PC-3 (cell line): ENCODE measurements at places on chromosomes 16 and 17. TPM values are rescaled to one million over a fixed set of nuclear protein-coding genes. Genes with fewer than 3 reads are reported as not detected.

DNA sequence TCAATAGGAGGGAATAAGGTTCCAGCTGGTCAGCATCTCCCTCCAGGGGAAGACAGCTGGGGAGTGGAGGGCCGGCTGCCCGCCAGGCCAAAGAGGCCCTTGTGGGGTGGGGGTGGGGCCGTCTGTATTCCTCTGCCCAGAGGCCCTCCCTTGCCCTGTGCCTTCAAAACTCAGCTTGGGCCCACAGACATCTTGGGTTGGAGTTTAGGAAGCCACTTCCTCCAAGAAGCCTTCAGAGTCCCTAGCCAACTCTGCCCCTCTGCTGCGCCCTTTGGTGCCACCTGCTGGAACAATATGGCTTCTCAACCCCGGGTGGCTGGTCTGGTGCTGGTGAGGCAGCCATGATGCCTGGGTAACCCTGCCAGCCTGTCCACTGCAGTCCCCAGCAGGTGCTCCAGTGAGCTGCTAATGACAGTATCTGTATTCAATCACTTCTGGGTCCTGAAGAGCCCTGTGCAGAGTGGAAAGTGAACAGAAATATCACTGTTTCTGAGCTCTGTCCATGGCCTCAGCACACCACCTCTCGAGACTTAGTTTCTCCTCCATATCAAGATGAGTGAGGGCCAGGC is 16.7 kb downstream of the HSD11B2 start:
- no peaks in the 10 kb centered on the region for H3K36me3 ChIP-seq
- no peak overlapping the region for H3K27ac ChIP-seq
- H3K27me3 ChIP-seq = no peaks in the 10 kb centered on the region
- no peaks in the 10 kb centered on the region for H3K4me1 ChIP-seq
- DNase-seq = peak; percentile 46
- no peak overlapping the region for H3K4me3 ChIP-seq

- H3K4me3 ChIP-seq = no peak overlapping the region
- no peaks in the 10 kb centered on the region for H3K4me1 ChIP-seq
- no peak overlapping the region for H3K27ac ChIP-seq
- DNase-seq = no peak
These were observed 23.0 kb upstream of the NAT9 start for GRCh38 chr17:74799097-74799496.

DNA sequence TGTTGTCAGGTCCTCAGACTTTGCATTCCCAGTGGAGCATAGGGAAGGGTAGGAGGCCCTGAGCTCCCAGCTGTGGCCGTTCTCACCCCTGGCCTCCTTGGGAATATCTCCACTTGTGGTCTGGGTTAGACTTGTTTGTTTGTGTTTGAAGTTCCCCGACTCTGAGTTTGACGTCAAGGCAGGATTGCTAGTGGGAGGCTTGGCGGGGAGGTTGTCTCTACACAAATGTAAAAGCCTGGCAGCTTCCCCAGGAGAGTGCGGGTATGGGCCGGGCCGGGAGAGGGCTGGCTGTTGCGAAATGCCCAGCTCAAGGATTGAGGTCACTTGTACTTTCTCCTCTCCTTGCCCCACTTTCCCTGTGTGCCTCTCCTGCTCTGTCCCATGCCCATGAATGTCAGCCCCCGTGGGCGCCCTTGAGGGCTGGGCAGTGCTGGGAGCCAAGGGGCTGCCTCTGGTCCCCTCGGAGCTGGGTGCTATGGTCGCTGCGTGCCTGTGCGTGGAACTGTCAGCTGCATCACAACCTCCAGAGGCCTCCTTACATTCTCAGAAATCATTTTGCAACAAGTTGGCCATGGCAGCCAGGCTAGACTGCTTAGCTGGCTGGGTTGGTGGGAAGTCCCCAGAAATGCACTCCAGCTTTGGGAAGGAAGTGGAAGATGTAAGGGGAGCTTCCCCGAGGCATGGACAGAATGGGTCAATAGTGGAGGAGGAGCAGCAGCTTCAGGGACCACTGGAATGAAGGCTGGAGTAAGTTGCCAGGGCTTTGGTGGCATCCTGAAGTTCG is 84.3 kb downstream of the KSR1 start:
- DNase-seq = peak; percentile 23
- no peaks in the 10 kb centered on the region; the same call in 1 of the 2 replicates for H3K4me1 ChIP-seq
- H3K36me3 ChIP-seq = no peaks in the 10 kb centered on the region
- H3K4me3 ChIP-seq = no peak overlapping the region
- H3K27me3 ChIP-seq = no peaks in the 10 kb centered on the region
- H3K27ac ChIP-seq = 0 out of 2 replicates have a peak overlapping the region, but pooled peaks have one; percentile 16

DNA sequence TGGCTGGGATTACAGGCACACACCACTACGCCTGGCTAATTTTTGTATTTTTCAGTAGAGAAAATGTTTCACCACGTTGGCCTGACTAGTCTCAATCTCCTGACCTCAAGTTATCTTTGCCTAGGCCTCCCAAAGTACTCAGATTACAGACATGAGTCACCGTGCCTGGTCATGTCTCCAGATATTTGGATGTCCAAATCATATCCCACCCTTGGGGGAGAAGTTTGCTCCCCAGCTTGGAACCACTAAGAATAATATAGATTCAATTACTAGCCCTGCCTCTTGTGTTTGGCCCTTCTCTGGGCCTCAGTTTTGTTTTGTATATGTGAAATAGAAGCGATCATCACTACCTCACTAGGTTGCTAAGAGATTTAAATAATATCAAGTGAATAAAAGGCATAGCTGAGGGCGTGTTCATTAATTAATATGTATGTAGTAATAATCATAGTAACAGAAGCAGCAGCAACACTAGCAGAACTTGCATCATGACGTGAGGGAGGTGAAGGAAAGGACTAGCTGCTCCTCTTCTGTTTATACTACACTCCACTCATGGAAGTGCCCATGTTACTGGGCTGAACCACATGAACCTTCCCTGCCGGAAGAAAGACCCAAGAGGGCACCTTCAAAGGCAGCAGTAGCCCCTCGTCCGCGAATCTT is 253.6 kb upstream of the XYLT1 start:
- no peaks in the 10 kb centered on the region for H3K27me3 ChIP-seq
- DNase-seq = no peak
- H3K36me3 ChIP-seq = no peaks in the 10 kb centered on the region
- H3K27ac ChIP-seq = no peak overlapping the region
- no peaks in the 10 kb centered on the region for H3K4me1 ChIP-seq

- H3K27ac ChIP-seq = no peak overlapping the region
- DNase-seq = no peak
- H3K27me3 ChIP-seq = no peaks in the 10 kb centered on the region
These were observed 542.6 kb downstream of the TMEM114 start for GRCh38 chr16:8047736-8048135.

DNA sequence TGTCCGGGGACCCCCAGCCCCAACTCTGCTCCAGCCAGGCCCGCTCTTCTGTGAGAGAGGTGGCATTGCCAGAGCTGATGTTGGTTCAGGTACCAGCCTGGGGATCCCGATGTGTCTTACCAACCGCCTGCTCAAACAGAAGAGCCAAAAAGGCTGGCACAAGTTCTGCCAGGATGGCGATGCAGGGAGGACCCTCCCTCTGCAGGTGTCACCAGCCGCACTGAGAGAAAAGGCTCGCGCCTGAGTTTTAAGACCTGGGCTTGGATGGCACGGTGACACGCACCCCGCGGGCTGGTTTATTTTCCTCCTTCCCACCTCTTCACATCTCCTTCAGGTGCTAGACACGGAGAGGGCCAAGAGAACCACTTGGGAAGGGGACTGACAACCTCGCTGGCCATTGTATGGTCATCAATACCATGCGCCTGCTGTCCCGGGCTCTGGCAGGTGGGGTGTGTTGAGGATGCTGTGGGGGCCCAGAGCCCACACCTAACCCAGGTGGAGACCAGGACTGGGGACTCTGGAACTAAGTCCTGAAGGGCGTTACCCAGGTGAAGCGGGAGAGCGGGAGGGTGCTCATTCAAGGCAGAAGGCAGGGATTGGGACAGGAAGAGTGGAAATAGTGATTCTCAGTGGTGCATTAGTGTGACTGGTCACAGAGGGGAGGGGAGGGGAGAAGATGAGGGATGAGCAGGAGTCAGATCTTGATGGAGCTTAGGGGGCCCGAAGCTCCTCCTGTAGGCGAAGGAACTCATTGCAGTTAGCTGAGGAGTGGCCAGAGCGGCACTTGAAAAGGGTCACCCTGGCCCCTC is 16.3 kb downstream of the FOXJ1 start:
- no peak overlapping the region for H3K27ac ChIP-seq
- H3K36me3 ChIP-seq = no peaks in the 10 kb centered on the region
- peaks cover 4% of the 10 kb centered on the region; the same call in 1 of the 2 replicates for H3K4me1 ChIP-seq
- no peaks in the 10 kb centered on the region for H3K27me3 ChIP-seq

GRCh38 chr17:7840875-7841274 is 6.9 kb downstream of the KDM6B start:
- H3K27ac ChIP-seq = peak overlapping the region; percentile 98
- no peaks in the 10 kb centered on the region for H3K36me3 ChIP-seq
- H3K4me3 ChIP-seq = peak overlapping the region; percentile 84
- H3K27me3 ChIP-seq = no peaks in the 10 kb centered on the region
- peaks cover 42% of the 10 kb centered on the region for H3K4me1 ChIP-seq

- H3K4me3 ChIP-seq = no peak overlapping the region
- H3K36me3 ChIP-seq = no peaks in the 10 kb centered on the region
- H3K4me1 ChIP-seq = no peaks in the 10 kb centered on the region
- DNase-seq = no peak
- H3K27ac ChIP-seq = no peak overlapping the region
- peaks cover 47% of the 10 kb centered on the region for H3K27me3 ChIP-seq
These were observed 17.8 kb upstream of the RPL38 start for GRCh38 chr17:74185571-74186185.

SGCA gene
- not detected in 2 replicates for total RNA-seq

DNA sequence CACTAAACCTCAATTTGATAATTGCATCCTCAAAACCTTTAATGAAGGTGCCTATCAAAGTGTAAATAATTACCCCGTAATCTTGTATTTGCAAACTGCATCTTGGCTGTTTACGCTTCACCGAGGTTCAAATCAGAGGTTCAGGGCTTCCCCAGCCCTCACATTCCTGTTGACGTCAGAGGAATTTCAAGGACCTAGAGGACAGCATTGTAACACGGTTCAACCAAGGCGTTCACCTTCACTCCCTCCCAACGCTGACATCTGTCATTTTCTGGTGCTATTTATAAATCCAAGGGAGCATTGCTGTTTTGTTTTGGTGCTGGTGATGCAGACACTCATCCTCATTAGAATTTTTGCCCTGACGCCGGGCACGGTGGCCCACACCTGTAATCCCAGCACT is 691.6 kb upstream of the RBFOX1 start:
- H3K4me3 ChIP-seq = no peak overlapping the region
- no peaks in the 10 kb centered on the region for H3K4me1 ChIP-seq
- no peak for DNase-seq
- no peaks in the 10 kb centered on the region for H3K36me3 ChIP-seq

- no peaks in the 10 kb centered on the region for H3K27me3 ChIP-seq
- no peak for DNase-seq
- no peak overlapping the region for H3K27ac ChIP-seq
- H3K4me1 ChIP-seq = no peaks in the 10 kb centered on the region
These were observed 21.1 kb upstream of the AKTIP start for GRCh38 chr16:53523971-53524548.

GRCh38 chr17:33015716-33016346 is 24.2 kb downstream of the SPACA3 start:
- no peak overlapping the region for H3K27ac ChIP-seq
- peaks cover 4% of the 10 kb centered on the region; the same call in 1 of the 2 replicates for H3K27me3 ChIP-seq

STH gene
- total RNA-seq = not detected in 2 replicates

ADAD2 gene
- not detected in 2 replicates for total RNA-seq

DNA sequence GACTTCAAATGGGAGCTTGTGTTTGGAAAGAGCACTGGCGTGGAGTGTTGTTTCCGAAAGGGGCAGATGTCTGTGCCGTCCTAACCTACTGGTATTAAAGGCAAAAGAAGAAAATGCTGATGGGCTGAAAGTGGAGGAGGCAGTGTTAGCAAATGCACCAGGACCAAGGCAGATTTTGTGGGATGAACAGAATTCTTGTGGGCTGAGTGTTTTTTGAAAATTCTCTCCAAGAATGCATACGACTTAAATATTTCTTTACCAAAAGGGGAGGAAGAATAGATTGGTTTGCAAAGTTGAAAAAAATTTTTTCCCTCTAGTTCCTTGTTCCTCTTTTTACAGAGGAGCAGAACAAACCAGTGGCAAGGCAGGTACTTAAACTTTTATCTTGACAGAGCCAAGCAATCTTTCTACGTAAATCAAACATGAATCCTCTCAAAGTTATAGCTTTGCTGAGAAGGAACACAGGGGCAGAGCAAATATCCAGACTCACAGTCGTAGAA is 16.8 kb downstream of the MARCHF10 start:
- H3K36me3 ChIP-seq = no peaks in the 10 kb centered on the region
- peak overlapping the region; percentile 27 for H3K4me3 ChIP-seq
- no peaks in the 10 kb centered on the region for H3K27me3 ChIP-seq
- peaks cover 58% of the 10 kb centered on the region for H3K4me1 ChIP-seq

DNA sequence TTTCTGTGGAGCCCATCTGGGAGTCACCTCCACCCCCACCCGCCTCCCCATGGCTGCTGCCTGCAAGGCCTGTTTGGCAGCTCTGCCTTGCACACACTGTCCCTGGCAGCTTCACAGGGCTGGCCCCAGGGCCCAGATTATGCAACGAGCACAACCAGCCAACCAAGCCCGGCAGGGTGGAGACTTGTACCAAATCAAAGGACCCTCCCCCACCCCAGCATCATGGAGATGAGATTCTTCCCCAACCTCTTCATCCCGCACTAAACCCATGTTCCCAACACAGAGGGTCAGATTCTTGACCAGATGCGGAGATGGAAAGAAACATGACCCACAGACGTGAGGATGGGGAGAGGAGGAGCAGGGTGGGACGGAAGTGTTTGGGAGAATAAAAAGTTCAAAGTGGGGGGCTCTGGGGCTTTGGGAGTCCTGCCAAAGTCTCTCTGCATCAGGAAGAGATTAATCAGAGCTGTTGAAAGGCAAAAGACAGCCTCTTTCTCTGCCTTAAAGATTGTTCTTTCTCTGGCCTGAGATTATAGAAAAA is 3.8 kb downstream of the SMARCD2 start:
- H3K36me3 ChIP-seq = peaks cover 22% of the 10 kb centered on the region; the same call in 1 of the 2 replicates
- H3K4me1 ChIP-seq = peaks cover 33% of the 10 kb centered on the region

DNA sequence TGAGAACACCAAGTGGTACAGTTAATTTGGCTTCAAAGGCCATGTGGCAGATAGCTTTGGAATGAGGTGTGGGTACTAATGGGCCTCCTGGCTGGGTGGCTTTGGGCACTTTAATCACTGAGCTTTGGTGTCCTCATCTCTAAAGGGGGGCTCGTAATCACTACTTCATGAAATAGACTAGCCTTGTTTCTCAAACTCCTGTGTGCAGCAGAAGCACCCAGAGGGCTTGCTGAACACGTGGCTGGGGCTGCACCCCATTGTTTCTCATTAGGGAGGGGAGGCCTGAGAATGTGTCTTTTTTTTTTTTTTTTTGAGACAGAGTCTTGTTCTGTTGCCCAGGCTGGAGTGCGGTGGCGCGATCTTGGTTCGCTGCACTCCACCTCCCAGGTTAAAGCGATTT is 5.8 kb downstream of the EPN2 start:
- H3K27me3 ChIP-seq = no peaks in the 10 kb centered on the region
- H3K4me1 ChIP-seq = peaks cover 35% of the 10 kb centered on the region
- H3K4me3 ChIP-seq = no peak overlapping the region
- no peak overlapping the region for H3K27ac ChIP-seq
- peaks cover 4% of the 10 kb centered on the region; the same call in 1 of the 2 replicates for H3K36me3 ChIP-seq

FAM20A gene
- 0.11 and 0.17 TPM in 2 replicates for total RNA-seq

GRCh38 chr17:7340179-7340578 is 3.9 kb downstream of the ACAP1 start:
- DNase-seq = peak; percentile 19
- no peaks in the 10 kb centered on the region for H3K27me3 ChIP-seq
- no peak overlapping the region for H3K4me3 ChIP-seq
- H3K36me3 ChIP-seq = no peaks in the 10 kb centered on the region
- H3K27ac ChIP-seq = no peak overlapping the region

- H3K4me3 ChIP-seq = peak overlapping the region; percentile 51
- no peaks in the 10 kb centered on the region for H3K27me3 ChIP-seq
- H3K27ac ChIP-seq = peak overlapping the region; percentile 92
These were observed 76.7 kb downstream of the C16orf95 start for GRCh38 chr16:87240211-87241136.

- DNase-seq = peak; percentile 61
- H3K36me3 ChIP-seq = no peaks in the 10 kb centered on the region
- H3K27ac ChIP-seq = peak overlapping the region; percentile 72
These were observed 1.0 kb downstream of the EEF2K start for GRCh38 chr16:22206842-22207714.

DVL2 gene
- 36.9 and 65.7 TPM in 2 replicates for total RNA-seq
